ENCODE measurements at places on chromosomes 3 and 15.
A peak's percentile ranks its signal among the peaks of the same experiment; 100 is the strongest.

GRCh38 chr3:168398371-168399025 lies 302.8 kb upstream of the GOLIM4 start:
- no peak for DNase-seq

GRCh38 chr3:139757448-139758030 lies 79.8 kb upstream of the NMNAT3 start:
- DNase-seq = no peak

- DNase-seq = no peak
Observed at GRCh38 chr3:71228156-71228866, 355.2 kb downstream of the FOXP1 start.

DNA sequence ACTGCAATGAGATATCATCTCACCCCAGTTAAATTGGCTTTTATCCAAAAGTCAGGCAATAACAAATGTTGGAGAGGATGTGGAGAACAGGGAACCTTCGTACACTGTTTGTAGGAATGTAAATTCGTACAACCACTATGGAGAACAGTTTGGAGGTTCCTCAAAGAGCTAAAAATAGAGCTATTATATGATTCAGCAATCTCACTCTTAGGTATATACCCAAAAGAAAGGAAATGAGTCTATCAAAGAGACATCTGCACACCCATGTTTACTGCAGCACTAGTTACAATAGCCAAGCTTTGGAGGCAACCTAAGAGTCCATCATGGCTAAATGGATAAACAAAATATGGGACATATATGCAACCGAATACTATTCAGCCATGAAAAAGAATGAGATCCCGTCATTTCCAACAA lies 68.0 kb upstream of the HES1 start:
- DNase-seq = no peak

GRCh38 chr3:64023861-64024223 lies 548 bp upstream of the PSMD6 start:
- no peak for DNase-seq

DNA sequence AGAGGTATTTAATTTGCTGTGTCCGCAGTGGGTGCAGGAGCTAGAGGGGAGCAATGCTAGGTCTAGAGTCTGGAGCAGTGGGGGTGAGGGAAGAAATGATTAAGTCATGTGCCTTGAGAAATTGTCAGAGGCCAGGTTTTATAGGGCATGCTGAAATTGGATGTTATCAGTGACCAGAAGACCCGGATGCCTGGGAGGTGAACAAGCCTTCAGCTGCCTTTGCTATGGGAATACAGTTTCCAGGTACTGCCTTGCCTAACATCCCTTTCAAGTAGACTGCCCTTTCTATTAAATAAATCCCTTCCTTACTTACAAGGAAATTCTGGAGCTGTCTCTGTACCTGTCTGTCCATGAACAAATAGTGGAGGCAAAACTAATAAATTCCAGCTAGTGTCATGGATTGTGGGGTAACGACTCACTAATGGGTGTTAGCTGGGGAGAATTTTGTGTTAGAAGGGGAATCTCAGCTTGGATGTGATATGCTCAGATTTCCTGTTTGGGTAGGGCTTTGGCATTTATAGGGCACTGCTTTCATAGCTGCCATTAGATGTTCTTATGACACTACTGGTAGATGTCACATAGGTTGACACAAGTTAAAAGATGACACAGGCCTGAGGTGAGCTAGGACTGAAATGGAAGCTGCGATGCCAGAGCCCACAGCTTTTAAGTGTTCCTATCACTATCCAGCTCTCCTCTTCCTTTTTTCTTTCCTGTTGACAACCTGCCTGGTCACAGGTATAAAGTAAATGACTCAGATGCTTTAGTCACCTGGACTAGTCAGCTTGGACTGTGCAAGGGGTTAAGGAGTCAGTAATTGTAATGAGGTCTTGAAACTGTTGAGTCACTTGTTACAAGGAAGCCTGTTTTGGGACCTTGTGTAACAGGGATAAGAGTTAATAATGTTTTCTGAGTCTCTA lies 21.3 kb downstream of the CHD2 start:
- no peak for DNase-seq

GRCh38 chr3:150015901-150016300 lies 45.2 kb upstream of the PFN2 start:
- no peak for DNase-seq

GRCh38 chr15:83014205-83014653 lies 2.8 kb upstream of the C15orf40 start:
- DNase-seq = no peak

DNA sequence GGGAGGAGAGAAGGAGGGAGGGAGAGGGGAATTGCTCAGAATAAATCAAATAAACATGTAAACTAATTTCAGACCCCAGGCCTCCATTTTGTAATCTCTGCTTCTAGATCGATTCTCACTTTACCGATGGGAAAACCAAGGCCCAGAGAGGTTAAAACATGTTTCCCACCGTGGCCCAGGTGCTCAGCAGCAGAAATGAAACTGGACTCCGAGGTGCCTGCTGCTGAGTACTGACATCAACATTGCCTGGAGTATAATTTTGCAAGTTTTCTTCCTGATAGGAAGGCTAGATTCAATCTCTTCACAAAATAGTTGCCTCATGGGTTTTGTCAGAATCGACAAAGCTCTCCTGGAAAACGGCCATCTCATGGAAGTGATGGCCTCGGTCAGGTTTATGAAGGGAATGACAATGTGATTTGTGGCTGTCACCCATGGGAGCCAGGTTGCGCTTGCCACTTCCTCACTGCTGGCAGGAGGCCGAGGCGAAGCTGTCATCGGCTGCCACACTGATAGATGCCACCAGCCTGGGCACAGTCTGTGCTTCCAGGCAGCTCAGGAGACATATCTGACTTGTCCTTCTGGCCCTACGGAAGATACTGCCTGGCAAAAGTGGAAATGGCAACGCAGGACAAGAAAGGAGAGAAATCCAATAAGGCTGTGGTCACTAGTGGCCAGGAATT lies 133.1 kb upstream of the LRRN1 start:
- no peak for DNase-seq

GRCh38 chr15:74327756-74328155 lies 39.7 kb downstream of the CYP11A1 start:
- no peak for DNase-seq

DNA sequence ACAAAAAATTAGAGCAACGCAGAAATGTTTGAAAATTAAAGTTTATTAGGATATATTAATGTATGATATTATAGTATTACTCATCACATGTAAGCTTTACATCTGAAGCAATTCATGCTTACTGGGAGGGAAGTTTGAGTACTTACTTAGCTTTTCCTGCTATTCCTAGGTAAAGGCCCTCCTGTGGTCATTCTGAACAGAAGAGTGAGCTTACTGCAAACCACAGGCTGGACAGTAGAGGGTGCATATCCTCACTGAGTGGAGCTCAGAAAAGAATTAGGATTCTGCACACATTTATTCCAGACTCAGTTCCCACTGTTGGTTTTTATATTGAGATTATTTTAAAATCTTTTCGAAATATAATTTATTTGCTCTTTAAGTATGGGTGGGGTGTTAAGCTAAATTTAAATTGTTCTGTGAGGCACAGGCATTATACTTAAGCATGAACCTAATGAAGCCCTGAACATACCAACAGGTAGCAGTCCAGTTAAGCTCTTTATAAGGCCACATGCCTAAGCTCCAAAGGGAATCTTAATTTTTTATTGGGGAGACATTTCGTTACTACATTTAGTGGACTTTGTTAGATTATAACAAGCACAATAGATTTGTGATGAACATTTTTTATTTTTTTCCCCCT lies 10.2 kb downstream of the MRPS22 start:
- peak; percentile 20 for DNase-seq
